Left colon (tissue), 2 donors: ENCODE measurements at places on chromosomes 5 and 9. TPM values are rescaled to one million over a fixed set of nuclear protein-coding genes. Genes with fewer than 3 reads are reported as not detected.

SLCO4C1 gene
- total RNA-seq: 2.3 TPM

PRUNE2 gene
- total RNA-seq: 33.6 TPM

GRCh38 chr9:133665096-133665495, 28.9 kb downstream of the DBH start:
- DNase-seq: no peak

DNA sequence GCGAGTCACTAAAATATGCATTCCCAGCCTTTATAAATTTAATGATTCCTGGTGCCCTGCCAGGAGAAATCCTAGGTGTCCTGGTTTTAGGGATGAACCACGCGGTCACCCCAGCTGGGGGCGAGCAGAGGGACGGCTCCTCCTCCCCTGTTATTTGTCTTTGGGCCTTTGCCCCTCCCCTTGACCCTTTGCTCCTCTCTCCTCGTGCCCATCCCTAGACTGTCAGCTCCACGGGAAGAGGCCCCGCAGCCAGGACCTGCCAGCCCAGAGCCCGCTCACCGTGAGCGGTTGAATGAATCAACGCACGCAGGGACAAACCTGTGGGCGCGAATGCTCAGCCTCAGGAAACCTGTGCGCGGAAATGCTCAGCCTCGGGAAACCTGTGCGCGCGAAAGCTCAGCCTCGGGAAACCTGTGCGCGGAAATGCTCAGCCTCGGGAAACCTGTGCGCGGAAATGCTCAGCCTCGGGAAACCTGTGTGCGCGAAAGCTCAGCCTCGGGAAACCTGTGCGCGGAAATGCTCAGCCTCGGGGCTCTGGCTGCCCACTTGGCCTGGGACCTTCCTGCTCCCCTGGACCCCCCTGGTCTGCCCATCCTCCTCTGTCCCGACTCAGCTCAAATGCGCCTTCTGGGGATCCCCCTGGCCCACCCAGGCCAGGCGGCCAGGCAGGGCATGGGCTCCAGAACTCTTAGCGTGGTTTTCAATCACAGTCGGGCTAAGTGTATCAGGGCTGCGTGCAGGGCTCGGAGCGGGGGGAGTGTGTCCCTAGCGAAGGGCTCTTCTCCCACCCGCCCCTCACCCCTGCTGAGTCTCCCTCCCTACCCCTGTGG, 140.5 kb upstream of the COL5A1 start:
- DNase-seq: no peak
